ENCODE measurements at places on chromosomes 12 and 14.

- no peak for DNase-seq
Measured at GRCh38 chr12:63927511-63927910, 83.0 kb downstream of the SRGAP1 start.

- no peak for DNase-seq
Measured at GRCh38 chr12:26746121-26746714, 86.8 kb downstream of the ITPR2 start.

- DNase-seq = no peak
Measured at GRCh38 chr14:51552275-51552674, 99.4 kb upstream of the FRMD6 start.

DNA sequence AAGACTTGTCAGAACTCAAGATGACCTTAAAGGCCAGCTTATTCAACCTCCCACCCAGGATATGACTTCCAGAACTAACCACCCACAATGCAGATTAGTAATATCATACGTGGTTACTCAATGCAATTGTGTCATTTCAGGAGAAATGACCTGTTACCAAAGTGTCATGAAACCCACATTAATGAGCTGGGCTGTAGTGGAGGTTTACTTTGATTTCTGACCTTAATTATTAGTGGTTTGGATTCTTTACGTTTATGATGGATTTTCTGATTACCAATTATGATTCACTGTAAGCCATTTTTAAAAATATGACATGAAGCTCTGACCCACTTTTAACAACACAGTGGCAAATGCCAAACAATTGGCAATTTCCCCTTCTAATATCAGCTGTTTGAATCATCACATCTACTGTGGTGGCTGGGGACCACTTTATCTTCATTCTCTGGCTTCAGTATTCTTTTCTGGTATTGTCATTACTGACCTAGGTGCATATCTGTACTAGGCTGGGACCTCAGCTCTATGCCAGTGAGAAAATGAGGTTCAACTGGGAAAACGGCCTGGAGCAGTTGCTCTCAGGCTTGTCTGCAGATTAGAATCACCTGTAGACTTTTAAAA is 223.3 kb downstream of the RGS6 start:
- DNase-seq = no peak

- DNase-seq = no peak
Measured at GRCh38 chr14:79705126-79705894, 506.0 kb downstream of the DIO2 start.

DNA sequence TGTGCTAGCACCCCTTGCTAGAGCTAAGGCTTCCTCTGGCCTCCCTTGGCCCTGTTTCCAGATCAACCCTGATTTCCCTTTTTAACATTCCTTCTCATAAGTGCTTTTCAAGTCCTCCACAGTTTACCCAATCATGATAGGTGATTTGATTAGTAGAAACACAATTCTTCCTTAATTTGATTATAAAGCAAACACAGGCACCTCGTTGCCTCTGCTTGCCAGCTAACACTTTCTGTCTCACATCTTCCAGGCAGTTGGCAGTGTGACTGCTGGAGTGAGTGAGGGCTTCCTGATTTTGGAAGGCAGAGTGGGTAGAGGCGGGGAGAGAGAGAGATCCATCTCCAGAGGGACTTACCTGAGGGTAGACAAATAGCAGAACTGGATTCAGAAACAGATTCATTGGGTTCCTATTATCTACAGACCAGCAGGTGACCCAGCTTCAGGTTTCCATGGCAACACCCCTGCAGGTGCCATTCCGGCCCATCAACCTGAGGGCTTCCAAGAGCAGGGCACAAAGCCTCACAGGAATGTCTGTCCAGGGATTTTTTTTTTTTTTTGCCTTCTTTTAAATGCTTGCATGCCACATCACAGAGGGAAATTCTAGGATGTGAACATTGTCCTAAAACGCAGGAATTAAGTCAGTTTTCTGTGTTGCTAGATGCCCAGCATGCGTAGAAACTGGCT is 77.7 kb downstream of the PLXNC1 start:
- no peak for DNase-seq

- DNase-seq = no peak
Measured at GRCh38 chr12:79877246-79877645, 57.7 kb downstream of the PPP1R12A start.

DNA sequence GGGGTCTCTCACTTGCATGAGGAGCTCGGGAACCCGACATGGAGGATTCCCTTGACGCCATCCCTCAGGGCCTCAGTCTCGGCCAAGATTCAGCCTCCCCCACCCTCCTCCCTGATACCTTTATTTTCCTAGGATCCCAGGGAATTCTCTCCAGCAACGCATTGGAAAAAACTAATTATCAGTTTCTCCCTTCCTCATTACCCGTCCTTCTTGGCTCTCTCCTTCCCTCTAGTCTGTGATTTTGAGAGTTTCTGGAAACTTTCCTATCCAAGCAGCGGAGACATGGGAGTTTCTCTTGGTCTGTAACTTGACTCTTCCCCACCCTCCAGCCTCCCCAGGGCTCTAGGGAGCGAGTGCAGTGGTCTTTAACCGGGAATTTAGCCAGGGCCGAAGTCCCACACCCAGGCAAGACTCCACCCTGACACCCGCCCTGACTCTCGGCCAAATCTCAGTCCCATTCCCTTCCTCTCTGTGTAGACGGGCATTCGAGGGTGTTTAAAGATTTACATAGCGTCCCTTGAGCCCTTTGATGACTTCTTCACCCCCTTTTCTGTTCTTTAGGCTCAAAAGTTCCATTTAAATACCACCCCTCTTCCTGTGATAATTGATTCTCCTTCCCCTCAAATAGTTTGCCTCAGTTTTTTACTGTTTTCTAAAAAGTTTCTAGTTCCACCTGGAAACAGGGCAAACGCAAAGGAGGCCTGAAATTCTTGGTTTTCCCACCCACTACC is 6.7 kb downstream of the HOXC5 start:
- no peak for DNase-seq

DNA sequence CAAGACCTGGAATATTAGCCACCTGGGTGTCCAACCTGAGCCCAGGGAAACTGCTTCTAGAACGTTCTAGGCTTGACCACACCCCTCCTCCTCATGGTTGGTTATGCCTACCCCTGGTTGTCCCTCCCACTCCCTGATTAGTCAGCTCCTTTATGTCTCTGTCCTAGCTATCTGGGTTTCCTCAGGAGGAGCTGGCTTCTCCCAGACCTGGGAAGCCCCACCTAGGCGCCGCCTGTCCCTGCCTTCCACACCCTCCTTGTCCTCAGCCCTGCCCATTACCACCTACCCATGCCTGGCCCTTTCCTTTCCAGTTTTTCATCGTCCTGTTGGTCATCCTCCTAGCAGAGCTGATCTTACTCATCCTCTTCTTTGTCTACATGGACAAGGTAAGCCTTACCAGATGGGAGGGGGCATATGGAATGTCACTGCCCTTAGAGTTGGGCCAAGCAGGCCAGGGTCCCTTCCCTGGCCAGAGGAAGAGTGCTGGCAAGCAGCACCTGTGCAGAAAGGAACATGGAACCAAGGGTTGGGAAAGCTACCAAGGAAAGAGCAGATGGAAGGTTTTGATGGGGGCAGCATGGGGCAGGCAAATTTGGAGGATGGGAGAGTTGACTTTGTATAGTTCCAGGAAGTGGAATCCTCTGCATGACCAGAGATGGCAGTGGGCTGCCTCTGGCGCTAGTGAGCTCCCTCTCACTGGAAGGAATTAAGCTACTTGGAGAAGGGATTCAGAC is 201.7 kb downstream of the TSPAN9 start:
- no peak for DNase-seq

DNA sequence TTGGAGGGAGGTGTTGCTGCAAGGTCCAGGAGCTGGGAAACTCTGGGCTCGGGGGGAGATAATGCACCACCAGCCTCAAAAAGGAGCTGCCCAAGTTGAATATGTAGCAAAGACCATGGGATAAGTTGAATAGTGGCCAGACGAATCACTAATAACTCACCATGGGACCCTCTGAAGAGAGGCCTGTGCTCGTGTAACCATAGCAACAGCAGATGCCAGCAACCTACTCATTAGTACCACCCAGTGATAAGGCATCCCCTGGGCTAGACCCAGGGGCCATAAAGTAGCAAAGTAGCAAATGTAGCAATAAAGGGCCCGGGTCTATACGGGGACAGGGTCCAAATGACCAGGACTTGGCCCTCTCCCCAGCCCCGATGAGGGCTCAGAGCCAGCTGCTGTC is 328.0 kb downstream of the DPF3 start:
- no peak for DNase-seq

DNA sequence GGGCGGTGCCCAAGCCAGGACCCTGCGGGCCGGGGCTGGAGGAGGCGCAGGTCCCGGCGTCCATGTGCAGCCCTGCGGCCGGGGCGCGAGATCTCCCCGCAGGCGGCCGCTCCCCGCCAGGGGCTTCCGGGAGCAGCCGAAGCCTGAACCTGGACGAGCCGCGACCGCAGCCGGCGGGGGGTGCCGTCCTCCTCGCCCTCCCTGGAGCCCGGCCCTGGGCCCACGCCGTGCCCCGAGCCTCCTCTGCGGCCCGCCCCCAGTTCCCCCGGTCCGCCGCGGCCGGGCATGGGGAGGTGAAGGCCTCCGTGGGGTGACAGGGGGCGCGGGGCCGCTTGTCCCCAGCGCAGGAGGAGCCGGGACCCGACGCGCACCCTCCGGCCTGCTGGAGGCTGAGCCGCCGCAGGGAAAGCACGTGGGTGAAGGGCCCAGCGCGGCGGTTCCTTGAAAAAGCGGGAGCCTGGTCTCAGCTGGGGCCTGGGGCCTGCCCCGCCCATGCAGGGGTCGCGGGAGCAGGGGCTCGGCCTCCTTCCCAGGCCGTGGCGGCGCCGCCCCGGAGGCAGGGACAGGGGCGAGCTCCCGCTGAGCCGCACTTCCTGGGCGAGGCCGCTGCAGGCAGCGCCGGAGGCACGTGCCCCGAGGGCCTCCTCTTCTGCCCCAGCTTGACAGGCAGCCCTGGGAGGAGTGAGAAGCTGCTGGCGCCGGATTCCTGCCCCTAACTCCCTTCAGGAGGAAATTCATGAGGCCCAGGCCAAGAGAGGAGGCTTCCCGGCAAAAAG is 55.6 kb upstream of the PPP2R5C start:
- no peak for DNase-seq

- DNase-seq = peak; percentile 82
Measured at GRCh38 chr12:53099071-53099882, 1.8 kb downstream of the IGFBP6 start.

DNA sequence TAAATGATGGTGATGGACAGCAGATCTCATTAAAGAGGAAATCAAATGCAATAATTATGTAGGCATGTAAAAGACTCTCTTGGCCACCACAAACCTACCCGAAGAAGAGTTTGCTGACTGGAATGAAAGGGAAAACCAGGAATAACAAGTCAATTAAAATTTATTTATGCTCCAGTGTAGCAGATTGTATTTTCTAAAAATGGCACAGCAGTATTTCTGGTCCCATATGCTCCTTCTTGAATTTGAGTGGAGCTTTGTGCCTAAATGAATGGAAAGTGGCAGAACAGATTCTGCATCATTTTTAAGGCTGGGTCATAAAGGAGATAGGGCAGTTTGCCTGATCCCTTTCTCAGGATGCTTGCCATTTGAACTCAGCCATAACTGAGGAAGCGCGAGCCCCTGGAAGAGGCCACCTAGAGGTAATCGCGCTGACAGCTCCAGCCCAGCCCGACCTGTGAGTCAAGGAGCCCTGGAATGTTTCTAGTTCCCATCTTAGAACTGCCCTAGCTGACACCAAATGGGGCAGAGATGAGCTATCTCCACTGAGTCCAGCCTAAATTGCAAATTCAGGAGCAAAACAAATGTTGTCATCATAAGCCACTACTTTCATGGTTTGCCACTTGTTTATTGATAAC is 229.2 kb upstream of the TMTC1 start:
- no peak for DNase-seq

DNA sequence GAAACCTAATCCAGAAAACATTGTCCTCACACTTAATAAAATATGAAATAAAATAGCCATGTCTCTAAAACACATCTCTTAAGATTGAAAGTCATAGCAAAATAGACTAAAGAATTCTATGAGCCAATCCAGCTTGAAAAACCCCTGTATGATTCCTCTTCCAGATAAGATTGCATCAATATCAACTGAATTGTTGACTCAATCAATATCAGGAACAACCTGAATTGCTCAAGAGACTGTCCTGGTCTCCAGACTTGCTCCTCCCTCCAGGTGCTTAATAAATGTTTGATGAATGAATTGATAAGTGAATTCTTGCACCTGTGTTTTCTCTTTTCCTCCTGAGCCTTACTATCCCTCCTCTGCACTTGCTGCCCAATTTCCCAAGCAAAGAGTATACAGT is 162.1 kb downstream of the NTF3 start:
- DNase-seq = no peak

GRCh38 chr14:64566651-64567122 is 16.9 kb downstream of the PPP1R36 start:
- DNase-seq = peak; percentile 81

DNA sequence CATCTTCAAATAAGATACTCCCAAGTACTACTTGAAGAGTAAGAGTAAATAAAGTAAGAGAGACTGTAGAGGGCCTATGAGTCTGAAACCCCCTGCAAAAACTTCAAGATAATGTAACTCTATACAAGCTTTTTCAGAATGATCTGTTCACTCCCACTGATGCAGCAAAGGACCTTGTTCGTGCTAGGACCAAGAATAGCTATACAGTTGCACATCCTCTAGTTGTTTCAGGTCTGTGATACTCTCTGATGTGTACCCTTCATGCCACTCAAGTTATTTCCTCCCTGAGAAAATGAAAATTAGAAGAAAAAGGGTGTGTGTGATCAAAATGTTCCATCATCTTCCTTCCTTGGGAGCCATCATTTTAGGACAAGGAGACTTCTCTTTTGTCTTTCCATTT is 204.4 kb downstream of the ALX1 start:
- no peak for DNase-seq

- DNase-seq = no peak
Measured at GRCh38 chr14:22384167-22384549, 204.9 kb downstream of the DAD1 start.

DNA sequence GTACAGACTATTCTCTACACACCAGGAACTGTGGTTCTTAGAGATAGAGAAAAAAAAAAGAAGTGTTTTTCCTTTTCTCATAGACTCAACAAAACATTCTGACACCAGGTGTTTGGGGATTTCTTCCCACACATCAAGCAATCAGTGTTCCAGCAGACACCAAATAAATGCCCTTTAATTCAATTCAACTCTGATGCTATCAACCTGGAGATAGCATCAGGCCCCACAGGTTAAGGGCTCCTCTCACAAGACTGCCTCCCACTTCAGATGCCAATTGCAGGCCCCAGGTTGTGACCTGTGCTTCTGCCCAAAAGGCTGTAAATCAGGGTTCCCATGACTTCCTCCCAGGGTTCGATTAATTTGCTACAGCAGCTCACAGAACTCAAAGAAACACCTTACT is 36.7 kb downstream of the RPS29 start:
- DNase-seq = no peak

DNA sequence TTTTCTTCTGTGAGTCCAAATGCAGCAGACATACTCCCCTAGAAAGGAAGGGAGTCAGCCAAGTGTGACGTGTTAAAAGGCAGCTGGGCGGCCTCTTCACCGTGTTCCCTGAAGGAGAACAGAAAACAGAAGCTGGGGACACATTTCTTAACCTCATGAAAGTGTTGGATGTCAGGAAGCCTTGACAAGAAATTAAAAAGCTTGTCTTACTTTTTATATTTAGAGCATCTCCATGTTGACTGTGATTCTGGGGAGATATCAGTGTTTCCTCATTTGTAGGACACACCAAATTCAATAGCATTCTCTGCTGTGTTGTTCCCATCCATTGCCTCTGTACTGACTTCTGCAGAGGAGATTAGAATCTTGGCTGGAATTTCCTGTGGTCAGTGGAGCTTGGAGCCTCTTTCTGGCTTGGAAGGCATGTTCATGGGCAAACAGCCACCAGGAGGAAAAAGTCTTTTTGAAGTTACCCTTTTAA is 93.7 kb downstream of the RMST start:
- no peak for DNase-seq
